ENCODE measurements at places on chromosomes 6 and 20. TPM values are rescaled to one million over a fixed set of nuclear protein-coding genes. Genes with fewer than 3 reads are reported as not detected.
A peak's percentile ranks its signal among the peaks of the same experiment; 100 is the strongest.

DNA sequence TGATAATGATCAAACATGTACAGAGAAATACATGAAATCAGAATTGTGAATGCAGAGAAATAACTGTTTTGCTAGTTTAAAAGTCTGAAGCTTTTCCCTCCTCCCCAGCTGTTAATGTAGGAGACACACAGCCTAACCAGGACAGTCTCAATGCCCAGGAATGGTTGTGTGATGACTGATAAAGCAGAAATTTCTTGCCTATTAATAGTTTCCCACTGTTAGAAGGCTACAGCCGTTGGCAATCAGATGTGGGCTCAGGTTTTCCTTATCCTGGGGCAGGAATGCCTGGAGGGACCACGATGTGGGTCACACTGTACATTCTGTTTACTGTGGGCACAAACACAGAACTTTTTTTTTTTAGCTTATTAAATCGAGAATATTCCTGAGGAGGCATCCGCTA, 1.9 kb downstream of the PPP1R3D start:
- no peak for DNase-seq
- peaks cover 62% of the 10 kb centered on the region for H3K4me1 ChIP-seq
- no peaks in the 10 kb centered on the region for H3K36me3 ChIP-seq
- H3K4me3 ChIP-seq: peak overlapping the region; percentile 78
- no peaks in the 10 kb centered on the region for H3K27me3 ChIP-seq
- H3K27ac ChIP-seq: peak overlapping the region; percentile 97

DNA sequence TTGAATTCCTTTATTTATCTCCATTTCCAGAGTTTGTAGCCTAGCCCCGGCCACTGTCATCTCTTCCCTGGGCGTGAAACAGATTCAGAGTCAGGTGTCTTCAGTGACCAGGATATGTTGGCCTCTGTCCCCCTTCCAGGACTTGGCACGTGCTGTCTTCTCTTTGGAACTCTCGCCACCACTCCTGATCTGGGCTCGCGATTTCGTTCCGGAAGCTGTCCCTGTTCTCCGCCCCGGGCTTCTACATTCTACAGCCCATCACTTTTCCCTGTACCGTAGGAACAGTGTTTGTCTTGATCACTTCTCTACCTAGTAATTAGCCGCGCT, 739 bp downstream of the GSS start:
- H3K4me3 ChIP-seq: peak overlapping the region; percentile 60
- H3K27me3 ChIP-seq: no peaks in the 10 kb centered on the region
- H3K36me3 ChIP-seq: no peaks in the 10 kb centered on the region

DNA sequence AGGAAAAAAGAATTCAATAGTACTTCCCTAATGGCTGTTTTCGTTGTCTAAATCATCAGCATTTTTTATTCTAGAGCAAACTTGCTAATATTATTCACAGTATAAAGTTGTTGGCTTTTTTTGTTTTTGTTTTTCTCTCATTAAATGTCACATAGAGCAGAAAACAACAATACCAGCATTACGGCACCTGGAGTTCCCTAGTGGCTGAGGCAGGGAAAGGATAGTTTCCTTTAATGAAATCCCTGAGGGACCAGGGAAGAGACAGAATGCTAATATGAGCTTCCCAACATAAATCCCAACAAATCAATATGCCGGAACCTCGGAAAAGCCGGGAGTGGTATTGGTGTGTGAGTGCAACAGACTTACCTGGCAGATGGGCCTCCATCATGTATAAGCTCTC, 235.2 kb upstream of the ASCC3 start:
- DNase-seq: no peak
- H3K27ac ChIP-seq: no peak overlapping the region
- H3K4me3 ChIP-seq: no peak overlapping the region

DNA sequence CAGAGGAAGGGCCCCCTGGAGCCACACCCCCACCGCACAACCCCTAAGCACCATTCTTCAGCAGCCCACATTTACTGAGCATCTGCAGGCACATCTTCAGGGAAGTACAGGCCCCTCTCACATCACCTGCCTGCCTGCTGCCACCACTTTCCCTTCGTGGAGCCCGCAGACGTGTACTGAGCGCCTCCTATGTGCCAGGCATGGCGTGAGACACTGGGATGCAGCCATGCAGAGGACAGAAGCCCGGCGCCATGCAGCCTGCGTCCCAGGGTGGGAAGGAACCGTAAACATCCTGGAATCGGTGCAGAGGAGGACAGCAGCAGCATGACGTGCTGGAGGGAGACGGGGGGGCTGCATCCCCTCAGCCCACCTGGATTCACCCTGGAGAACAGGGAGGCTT, 78.1 kb downstream of the GRM4 start:
- no peaks in the 10 kb centered on the region for H3K4me1 ChIP-seq
- no peak overlapping the region for H3K27ac ChIP-seq
- H3K4me3 ChIP-seq: no peak overlapping the region
- no peaks in the 10 kb centered on the region for H3K36me3 ChIP-seq
- DNase-seq: no peak
- H3K27me3 ChIP-seq: peaks cover 6% of the 10 kb centered on the region

DNA sequence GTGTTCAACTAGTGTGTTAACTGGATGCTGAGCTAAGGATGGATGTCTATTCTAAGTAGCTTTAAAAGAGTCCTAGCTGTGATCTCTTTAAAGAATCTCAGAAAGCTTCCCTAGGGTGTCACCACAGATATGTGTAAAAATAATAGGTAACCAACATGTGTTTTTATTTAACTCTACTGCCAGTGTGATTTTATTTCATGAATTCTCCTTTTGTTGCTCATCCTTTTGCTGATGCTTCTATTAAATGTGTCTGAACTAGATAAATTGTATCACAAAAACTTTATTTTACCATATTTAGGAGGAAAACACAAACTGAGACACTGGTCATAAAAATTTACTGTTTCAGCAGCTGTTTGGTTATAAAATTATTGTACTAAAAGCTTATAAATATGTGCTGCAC, 809.4 kb upstream of the CITED2 start:
- DNase-seq: no peak
- no peak overlapping the region for H3K27ac ChIP-seq
- no peaks in the 10 kb centered on the region for H3K27me3 ChIP-seq
- no peaks in the 10 kb centered on the region for H3K4me1 ChIP-seq

- H3K27ac ChIP-seq: no peak overlapping the region
- no peaks in the 10 kb centered on the region for H3K4me1 ChIP-seq
- H3K36me3 ChIP-seq: no peaks in the 10 kb centered on the region
- no peaks in the 10 kb centered on the region for H3K27me3 ChIP-seq
- DNase-seq: no peak
Observed at GRCh38 chr20:43953919-43954592, 39.4 kb downstream of the TOX2 start.

- DNase-seq: no peak
- no peaks in the 10 kb centered on the region for H3K36me3 ChIP-seq
- no peak overlapping the region for H3K4me3 ChIP-seq
- H3K27ac ChIP-seq: no peak overlapping the region
- no peaks in the 10 kb centered on the region for H3K27me3 ChIP-seq
- H3K4me1 ChIP-seq: no peaks in the 10 kb centered on the region
Observed at GRCh38 chr20:31593221-31594001, 11.7 kb upstream of the ID1 start.

- H3K36me3 ChIP-seq: no peaks in the 10 kb centered on the region
- H3K27ac ChIP-seq: no peak overlapping the region
- H3K4me1 ChIP-seq: no peaks in the 10 kb centered on the region
- DNase-seq: no peak
- peaks cover 6% of the 10 kb centered on the region for H3K27me3 ChIP-seq
Observed at GRCh38 chr20:19743640-19743995, 14.4 kb upstream of the RIN2 start.

DNA sequence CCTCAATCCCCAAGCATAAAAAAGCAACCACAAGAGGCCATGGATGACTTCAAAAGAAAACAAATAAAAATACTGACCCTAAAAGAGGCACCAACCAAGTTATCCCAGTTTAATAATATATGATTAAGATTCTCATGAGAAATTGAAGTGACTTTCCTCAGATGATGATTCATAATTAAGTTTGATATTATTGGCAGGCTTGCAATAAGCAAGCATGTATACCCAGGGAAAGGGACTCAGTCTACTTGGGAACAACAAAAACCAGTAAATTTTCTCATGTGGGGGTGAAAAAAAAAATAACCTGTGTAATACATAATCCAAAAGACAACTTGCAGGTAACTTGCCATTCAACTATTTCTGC, 19.6 kb downstream of the JAG1 start:
- H3K36me3 ChIP-seq: peaks cover 23% of the 10 kb centered on the region
- H3K4me1 ChIP-seq: peaks cover 80% of the 10 kb centered on the region
- H3K27ac ChIP-seq: peak overlapping the region; percentile 87
- H3K4me3 ChIP-seq: no peak overlapping the region
- H3K27me3 ChIP-seq: no peaks in the 10 kb centered on the region

DNA sequence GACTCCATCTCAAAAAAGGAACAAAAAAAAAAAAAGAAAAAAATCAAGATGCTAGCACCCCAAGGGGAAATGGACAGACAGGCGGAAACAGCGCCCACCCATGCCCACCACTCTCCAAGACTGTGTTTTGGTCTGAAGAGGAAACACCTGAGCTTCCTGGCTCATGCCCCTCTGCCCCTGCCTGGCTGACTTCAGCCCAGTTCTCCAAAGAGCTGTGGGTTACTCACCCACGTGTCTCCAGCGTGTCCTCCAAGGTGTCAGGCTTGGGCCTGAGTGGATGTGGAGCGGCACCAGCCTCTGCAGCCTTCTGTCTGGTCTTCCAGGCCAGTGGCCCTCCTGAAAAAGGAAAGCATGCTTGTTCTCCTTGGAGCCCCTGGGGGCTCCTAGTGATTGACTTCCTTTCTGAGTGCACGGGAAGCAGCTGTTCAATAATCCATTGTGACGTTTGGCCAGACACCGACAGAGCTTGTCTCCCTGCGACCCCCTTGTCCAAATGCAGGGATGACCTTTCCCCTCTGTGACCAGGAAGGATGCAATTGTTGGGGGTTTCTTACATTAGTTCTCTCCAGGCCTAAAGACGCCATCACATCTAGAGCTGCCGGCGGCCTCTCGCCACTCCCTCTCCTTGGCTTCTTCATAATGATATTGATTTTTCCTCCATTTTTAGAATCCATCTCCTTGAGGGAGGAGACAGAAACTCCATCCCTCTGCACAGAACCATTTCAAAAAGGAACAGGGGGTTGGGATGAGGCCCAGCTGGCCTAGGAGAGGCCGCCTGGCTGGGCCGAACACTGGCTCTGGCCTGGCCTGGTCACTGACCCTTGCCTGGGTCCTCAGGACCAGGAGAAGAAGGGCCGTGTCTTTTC, 58.4 kb downstream of the ADNP start:
- no peak overlapping the region for H3K4me3 ChIP-seq
- DNase-seq: no peak
- H3K27ac ChIP-seq: no peak overlapping the region

Gene FAM209B
- 0.44 TPM for polyA plus RNA-seq

Gene TRIM15
- polyA plus RNA-seq: 52.0 TPM

Gene PSORS1C1
- polyA plus RNA-seq: 5.4 TPM

Gene SRXN1
- 21.0 TPM for polyA plus RNA-seq

Data from sigmoid colon (tissue), 7 donors.